ENCODE measurements at places on chromosomes 5 and 9.

GRCh38 chr5:103393101-103393754 is 134.7 kb downstream of the MACIR start:
- peak; percentile 90 for DNase-seq

DNA sequence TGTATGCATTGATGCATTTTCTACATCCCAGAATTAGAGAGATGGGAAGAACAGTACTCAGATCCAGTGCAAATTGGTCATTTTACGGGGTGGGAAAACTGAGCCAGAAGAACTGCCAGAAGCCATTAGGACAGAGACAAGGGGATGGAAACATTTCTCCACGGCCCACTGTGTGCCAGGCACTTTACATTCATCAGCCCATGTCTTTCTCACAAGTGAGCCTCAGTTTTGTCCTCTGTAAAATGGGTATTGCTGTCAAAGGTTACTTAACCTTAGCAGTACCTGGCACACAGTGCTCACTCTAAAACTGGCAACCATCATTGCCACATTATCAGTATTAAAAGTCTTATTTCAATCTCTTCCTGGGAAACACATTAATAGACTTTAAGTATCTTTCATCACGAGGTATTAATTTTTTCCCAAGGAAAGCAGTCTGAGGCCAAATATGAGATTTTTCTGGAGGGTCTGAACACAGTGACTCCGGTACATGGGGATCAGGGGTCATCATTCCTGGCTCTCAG is 5.2 kb downstream of the DUSP1 start:
- DNase-seq = no peak

- no peak for DNase-seq
Measured at GRCh38 chr9:136191099-136191959, 13.6 kb downstream of the LHX3 start.

DNA sequence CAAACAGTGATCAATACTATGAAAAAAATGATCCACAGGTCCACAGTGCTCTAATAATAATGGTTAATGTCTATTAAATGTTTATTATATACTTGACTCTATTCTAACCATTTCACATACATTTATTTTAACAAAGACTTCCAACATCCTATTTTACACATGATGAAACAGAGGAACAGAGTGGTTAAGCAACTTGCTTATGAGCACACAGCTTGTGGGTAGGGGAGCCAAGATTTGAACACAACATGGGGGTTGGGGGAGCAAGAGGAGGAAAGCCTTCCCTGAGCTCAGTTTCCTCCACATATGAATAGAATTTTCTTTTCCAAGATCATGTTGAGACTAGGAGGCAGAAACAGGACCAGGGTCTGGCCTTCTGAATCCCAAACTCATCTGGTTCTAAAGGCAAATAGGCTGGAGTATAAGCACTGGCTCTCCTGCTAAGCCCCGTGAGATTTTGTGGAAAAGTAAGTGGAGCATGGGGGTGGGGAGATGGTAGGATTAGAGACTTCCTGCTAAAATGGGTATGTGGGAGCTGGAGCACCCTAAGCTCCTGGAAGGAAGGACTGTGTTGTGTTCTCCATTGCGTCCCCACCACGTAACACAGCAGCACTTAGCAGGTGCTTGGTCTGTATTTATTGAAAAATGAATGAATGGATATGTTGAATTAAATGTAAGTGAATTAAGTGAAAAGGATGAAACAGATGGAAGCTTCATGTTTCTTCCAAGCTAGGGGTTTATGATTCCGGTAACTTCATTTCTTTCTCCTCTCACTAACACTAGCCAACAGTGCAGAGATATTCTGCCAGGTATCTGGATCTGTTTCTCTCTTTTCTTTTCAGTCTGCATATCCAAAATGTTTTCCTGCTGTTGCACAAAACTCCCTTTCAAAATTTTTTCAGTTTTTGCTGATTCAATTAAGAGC is 26.9 kb upstream of the GALNT10 start:
- peak; percentile 41 for DNase-seq

DNA sequence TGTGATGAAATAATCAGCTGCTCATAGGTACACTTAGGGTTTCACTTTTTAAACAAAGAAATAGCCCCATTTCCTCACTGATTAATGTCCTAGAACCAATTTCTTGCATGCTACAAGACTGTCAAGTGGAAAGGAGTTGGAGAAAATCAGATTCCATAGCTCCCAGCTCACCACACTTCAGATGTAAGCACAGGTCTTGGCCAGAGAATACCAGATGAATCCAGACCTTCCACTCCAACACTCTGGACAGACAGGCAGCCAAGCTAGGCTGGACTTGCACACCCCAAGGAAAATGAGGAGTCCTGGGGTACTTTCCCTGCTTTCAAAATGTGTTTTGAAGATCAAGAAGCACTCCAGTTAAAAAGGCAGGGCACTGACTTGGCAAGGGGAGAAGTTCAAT is 68.5 kb downstream of the KLHL3 start:
- no peak for DNase-seq

- peak; percentile 48 for DNase-seq
Measured at GRCh38 chr5:73673161-73673591, 47.2 kb downstream of the ARHGEF28 start.

DNA sequence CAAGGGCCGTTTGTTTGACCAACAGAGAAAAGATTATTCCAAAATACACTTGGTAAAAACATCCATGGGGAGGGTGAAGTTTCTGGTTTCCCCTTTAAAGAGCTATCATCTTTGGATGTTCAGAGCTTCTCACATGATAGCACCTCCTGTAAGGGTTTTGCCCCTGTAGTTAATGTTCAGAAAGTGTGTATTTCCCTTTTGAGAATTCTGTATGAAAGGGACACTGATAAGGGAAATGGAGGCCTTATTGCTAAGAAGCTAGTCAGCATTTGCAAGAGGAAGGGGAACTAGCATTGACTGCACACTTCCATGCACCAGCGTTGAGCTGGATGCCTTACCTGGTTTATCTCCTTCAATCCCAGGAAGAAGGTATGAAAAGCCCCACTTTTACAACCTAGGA is 31.5 kb upstream of the C5orf58 start:
- no peak for DNase-seq

DNA sequence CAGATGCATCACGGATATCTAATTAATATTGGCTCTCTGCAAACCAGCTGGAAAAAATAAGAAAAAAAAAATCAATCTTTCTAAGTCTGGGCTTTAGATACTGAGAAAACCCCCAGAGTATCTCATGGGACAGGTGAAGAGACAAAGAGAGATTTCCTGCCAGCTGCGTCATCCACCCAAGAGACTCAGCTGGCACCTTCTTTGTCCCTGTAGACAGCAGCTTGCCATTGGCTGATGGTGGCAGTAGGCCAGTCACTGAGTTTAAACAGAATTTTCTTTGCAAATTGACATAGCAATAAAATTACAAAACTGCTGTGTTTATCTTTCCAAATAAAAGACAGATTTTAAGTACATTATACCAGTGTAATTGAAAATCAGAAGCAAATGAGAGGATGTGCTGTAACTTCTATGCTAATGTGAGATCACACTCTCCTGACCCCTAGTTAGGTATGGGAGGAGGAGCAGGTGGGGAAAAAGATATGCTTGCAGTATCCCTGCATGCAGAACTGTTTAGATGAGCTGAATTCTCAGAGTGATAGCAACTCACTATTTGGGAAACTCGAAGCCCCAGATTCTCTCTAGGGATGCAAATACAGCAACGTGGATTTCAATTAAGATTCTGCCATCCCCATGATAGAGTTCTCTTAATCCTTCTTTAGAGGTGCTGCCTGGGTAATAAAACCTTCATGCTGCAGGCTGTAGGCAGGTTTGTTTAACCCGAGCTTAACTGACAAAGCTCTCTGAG is 72.2 kb downstream of the NMUR2 start:
- DNase-seq = no peak

DNA sequence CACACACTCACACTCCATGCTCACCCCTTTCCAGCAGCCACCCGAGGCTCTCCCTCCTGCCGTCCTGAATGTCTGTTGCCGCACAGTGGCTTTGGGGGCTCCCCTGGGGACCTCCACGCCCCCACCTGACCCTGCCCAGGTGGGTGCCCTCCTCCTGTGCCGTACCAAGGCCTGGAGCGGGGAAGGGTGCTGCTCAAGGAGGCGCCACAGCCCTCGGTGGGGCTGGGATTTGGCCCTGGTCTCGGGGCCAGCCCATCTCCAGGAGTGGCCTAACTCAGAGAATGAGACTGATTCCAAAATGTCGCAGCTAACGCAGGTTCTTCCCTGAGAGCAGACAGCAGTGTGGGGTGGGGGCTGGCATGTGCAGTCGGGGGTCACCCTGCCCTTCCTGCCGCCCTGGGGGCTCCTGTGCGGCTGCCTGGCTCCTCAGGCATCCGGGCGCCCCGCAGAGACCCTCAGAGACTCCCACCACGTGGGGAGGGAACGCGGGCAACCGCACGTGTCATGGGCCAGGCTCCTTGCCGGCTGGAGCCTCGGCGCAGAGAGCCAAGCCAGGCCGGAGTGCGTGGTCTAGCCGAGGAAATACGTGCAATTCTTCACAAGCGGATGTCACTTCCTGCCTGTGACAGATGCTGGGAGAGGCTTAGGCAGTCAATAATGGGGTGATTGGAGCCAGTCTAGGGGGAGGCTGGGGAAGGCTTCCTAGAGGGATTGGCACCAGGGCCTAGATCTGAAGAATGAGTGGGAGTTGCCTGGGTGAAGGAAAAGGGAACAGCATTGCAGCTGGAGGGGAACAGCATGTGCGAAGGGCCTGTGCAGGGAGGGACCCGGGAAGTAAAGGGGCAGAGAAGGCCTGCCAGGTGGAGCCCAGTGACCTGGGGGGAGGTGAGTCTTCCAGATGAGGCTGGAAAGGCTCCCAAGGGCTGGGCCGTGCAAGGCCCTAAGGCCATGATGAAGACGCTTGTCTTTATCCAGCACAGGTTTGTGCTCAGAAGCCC is 44.1 kb downstream of the C9orf50 start:
- DNase-seq = peak; percentile 56

DNA sequence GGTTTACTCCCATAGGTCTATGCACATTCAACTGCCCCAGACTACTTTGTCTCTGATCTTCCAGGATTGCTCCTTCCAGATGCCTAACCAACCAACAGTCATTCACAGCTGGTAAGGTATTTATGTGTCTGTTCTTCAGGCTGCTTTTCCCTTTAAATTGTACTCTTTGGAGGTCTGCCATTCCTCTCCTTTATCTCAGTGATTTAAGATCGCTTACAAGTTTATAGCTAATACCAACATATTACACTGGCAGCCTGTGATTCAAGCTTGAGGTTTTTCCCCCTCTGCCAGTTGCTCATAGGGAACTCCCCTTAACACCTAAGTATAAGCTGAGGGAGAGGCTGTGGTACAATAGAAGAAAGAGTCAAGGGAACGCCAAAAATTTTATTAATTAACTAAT is 711.7 kb upstream of the EDIL3 start:
- no peak for DNase-seq

- no peak for DNase-seq
Measured at GRCh38 chr5:11733185-11733839, 170.9 kb downstream of the CTNND2 start.

DNA sequence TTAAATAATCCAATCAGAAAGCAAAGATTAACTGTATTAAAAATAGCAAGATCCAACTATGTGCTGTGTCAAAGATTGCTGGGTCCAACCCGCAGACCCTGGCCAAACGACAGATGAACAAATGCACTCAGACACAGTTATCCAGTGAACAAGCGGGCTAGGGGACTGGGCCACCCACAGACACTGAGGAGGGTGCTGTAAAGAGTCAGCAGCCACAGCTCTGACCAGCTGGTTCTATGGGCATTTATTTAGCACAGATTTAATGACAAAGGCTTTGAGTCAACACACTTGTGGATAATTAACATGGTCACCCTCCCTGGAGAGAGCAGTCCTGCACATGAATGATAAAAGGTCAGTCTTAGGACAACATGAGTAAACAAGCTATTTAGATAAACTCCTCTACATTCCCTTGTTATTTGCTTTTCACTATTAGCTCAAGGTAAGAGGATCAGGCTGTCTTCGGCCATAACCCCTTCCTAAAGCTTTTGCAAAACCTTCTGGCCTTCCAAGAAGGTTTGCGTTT is 424.9 kb downstream of the HINT1 start:
- no peak for DNase-seq

DNA sequence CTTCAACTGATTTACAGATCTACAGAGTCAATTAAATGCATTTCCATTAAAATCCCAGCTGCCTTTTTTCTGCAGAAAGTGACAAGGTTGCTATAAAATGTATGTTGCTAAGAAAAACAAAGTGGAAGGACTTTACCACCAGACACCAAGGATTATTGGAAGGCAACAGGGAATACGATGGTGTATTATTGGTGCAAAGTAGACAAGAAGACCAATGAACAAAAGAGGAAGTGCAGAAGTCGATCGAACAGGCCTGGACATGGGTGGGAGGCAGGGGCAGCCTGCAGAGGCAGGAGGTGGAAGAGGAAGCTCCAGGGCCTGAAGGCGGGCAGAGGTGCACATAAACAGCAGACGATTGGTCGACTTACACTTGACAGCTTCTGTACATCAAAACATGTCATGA is 10.6 kb upstream of the SLC6A19 start:
- no peak for DNase-seq

- peak; percentile 75 for DNase-seq
Measured at GRCh38 chr9:136629879-136630661, 32.6 kb upstream of the EGFL7 start.

- peak; percentile 89 for DNase-seq
Measured at GRCh38 chr9:95167998-95168397, 149.5 kb downstream of the FANCC start.

DNA sequence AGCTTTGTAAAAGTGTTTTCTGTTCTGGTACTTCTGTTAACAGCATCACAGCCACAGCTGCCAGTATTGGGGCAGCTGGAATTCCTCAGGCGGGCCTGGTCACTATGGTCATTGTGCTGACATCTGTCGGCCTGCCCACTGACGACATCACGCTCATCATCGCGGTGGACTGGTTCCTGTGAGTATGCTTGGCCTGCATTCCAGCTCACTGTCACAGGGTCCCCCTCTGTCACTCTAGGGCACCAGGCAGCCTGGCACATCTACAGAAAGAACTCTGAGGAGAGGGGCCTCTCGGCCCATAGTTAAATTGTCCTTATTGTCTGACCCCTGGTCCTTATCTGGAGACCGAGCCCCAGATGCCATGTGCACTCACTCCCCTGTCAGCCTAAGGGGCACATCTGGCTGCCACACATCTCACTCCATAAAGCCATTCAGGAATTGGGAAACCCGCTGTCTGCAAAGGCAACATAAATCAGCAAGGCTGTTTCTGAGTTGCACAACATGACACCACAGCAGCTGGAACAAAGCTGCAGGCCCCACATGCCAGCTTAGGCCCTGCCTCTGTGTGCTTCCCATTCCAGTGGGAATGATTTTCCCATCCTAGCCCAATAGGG is 77.5 kb downstream of the SLC1A3 start:
- DNase-seq = peak; percentile 18

GRCh38 chr5:76807296-76807695 is 11.5 kb upstream of the F2RL1 start:
- peak; percentile 35 for DNase-seq

DNA sequence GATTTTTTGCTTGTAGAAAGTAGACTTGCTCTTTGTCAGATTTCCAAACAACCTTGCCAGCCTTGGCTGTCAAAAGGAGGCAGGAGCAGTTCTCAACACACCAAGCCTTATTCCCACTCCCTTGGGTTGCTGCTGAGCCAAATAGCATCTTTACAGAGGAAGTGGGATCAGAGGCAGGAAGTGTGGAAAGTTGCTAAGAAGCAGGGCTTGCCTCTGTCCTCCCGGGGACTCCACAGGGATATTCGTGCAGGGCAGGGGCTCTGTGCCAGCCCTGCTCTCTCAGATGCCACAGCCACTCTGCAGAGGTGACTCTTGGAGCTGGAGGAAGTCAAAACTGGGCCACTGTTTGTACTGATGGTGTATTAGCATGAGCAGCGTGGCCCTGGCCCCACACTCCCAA is 24.3 kb downstream of the PTPDC1 start:
- no peak for DNase-seq

Measured in A673 (cell line).